Hematopoietic multipotent progenitor cell treated with erythropoietin and hydrocortisone succinate and interleukin-3 and kit ligand, for 6 days (in vitro differentiated cells): ENCODE measurements at places on chromosomes 13 and 19.

DNA sequence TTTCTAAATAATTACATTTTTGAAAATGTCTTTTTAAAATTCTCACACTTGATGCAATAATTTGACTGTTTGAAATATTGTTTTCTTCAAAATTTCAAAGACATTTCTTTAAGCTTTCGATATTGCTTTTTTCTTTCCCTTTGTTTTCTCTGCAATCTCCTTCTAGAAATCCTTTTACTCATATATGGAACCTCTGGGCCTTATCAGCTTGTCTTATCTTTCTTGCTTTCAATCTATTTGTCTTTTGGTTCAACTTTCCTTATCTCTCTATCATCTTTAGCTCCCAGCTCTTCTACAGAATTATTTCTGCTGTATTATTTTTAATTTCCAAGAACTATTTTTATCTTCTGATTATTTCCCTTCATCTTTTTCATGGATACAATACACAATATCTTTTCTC, 80.7 kb upstream of the DIAPH3 start:
- DNase-seq: no peak

GRCh38 chr19:43616954-43617353, 2.5 kb downstream of the ZNF428 start:
- DNase-seq: no peak

DNA sequence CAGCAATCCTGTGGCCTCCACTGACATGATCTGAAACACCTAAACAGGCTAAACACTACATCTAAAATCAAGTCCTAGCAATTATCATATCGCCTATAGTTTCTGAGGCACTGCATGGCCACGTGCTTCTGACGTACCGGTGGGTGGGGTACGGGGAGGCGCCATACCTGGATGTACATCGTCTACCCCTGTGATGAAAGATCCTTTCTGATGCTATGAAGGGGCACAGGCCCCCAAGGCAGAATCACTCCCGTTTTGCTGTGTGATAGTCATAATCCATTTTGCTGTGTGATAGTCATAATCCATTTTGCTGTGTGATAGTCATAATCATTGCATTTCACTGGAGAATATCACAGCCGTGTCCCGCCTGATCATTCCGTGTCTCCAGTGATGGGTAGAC, 118.7 kb upstream of the SOX1 start:
- DNase-seq: no peak

GRCh38 chr19:48718711-48719231, 754 bp downstream of the MAMSTR start:
- no peak for DNase-seq

DNA sequence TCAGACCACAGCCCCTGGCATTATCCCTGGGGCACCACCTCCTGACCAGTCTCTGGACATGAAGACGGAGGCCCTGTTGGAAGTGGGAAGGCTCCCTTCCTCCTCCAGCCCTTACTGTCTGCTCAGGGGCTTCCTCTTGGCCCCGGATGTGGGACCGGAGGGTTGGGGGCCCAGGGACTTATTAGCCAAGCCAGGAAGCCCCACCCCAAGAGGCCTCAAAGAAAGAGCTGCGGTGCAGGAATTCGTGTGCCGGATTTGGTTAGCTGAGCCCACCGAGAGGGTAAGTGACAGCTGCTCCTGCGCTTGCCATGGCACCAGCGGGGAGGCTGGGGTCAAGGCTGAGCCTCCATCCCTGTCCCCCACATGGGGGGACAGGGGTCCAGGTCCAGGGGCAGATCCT, at the start of gene RETN:
TSS of gene RETN (plus strand) at position 208 of the 400 bp plus-strand sequence. CDS start 278 bp downstream, outside the sequence.
- no peak for DNase-seq

DNA sequence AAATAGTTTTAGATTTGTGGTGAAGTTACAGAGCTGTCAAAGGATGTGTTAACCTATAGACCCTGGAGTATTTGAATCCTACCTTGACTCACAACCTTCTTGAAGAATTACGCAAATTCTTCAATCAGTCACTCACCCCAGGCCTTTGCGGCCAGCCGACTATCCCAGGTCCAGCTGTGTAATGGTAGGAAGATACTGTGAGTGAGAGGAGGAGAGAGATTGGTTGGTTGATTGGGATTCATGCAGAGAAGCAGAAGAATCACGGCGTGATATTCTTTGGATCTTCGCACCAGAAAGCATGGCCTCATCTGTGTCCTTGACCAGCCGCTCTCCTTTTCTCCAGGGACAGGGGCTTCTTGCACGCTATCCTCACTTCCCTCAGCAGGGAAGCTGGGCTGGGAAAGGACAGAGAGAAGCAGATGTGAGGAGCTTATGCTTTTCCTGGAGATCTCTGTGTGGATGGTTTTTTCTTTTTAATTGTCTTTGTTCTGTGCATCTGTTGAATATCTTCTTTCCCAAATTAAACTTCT, 249.1 kb downstream of the GGACT start:
- no peak for DNase-seq

- peak; percentile 24 for DNase-seq
Measured at GRCh38 chr13:33186861-33187291, 98.7 kb downstream of the STARD13 start.

- DNase-seq: no peak
Measured at GRCh38 chr13:85314686-85315085, 484.5 kb downstream of the SLITRK6 start.

DNA sequence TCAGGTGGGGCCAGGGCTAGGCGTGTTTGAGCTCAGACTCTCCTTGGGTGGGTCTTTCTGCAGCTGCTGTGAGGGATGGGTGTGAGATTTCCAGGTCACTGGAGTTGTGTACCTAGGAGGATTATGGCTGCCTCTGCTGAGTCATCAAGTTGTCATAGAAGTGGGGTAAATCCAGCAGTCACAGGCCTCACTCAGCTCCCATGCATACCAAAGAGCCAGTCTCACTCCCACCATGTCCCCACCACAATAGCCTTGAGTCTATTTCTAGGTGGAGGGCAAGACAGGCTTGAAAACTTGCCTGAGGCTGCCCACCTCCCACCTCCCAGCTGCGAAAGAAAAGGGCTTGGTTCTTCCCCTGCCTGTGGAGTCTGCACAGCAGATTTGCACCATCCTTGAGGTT, 194.0 kb upstream of the PCDH17 start:
- DNase-seq: no peak

- no peak for DNase-seq
Measured at GRCh38 chr13:83536941-83537340, 345.3 kb downstream of the SLITRK1 start.

DNA sequence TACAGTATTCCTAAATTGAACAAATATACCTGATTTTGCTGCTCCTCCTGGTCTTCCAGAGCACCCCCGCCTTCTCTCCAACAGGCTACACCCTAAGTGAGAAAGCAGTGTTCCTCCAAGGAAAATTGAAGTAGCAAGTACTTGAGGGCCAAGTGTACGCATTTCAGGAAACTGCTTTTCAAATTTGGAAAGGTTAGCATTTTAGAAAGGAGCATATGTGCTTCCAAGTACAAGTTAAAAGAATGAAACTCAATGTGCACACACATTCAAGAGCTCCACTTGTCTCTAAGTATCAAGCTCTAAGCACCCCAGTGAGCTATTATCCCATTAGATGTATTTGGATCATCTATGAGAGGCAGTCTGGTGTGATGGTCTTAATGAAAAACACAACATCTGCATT, 25.8 kb downstream of the LHFPL6 start:
- no peak for DNase-seq

GRCh38 chr19:57682226-57682766, 519 bp downstream of the ZNF551 start:
- no peak for DNase-seq

DNA sequence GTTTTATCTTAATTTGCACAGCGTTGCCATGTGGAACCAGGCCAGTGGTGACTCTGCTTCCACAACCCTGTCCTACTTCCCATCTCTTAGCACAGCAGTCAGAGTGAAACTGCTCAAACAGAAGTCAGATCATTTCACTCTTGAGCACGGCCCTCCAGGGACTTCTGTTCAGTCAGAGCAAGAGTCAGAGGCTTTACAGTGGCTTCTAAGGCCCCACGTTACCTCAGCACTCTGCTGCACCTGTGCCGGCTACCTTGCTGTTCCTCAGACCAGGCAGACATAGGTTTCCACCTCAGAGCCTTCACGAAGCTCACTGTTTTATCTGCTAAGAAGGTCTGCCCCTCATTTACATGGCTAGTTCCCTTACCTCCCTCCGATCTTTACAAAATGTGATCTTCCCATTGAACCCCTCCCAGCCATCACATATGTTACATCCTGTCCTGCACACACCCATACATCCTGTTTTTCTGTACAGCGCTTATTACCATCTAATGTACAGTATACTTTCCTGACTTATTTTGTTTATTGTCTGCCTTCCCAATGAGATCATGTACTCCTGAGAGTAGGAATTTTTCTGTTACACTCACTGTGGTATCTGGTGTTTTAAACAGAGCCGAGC, 41.6 kb downstream of the TM9SF2 start:
- no peak for DNase-seq

- DNase-seq: no peak
Measured at GRCh38 chr19:55678121-55678671, 3.2 kb downstream of the EPN1 start.

GRCh38 chr19:3723110-3723488, 14.9 kb downstream of the TJP3 start:
- DNase-seq: no peak

GRCh38 chr19:51131780-51132680, 7.3 kb downstream of the SIGLEC9 start:
- peak; percentile 74 for DNase-seq

DNA sequence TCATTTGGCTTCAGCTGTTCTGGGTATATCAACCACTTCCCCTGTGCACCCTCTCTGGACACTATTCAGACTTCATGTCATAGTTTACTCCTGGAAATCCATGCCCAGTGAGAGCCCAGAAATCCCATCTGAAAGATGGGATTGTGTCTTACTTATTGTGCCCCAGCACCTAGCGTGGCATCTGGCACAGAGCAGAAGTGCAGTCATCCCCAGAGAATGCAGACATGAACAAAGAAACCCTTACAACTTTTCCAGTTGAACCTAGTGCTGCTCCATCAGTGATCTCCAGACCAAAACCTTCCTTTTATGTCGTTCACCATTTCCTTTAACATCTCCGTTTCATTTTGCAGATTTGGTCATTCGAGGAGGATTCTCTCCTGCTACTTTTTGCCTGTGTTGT, 60.6 kb downstream of the MBNL2 start:
- no peak for DNase-seq

DNA sequence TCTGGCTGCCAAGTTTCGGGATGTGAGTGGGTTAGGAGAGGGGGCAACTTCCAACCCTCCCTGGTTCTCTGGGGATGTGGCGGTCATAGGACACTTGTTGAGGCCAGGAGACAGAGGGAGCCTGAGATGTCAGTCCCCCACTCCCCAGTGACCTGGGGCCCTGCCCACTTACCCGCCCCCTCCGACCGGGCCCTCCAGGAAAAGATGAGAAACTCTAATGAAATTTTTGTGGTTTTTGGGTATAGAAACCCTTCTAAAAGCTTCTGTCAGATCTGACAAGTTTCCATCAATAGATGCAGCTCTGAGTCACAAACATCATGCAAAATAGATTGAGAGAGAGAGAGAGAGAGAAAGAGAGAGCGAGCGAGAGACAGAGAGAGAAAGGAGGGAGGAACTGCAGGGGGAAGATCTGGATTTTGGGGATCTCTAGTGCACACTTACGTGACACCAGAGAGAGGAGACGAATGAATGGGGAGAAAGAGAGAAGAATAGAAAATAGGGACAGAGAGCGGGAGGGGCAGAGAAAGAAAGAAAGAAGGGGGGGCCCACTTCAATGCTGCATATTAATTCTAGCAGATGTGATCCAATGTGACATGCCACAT, 94.0 kb downstream of the PTPRS start:
- no peak for DNase-seq

DNA sequence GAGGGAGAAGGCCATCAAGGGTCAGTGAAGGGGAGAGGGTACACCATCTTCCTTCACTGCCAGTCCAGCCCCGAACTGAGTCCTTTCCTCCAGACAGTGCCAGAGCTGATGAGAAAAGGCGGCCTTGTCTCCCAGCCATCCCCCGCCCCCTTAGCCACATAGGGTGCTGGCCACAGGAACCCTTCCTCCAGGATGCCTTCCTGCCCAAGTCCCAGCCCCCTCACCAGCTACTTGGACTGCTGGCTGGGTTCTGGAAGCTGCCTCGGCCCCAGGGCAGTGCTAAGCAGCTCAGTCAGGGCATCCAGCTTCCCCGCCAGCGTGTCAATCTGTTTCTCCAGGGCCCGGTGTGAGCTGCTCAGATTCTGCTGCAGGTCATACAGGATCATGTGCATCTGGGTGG, 12.6 kb upstream of the SMG9 start:
- DNase-seq: no peak

- no peak for DNase-seq
Measured at GRCh38 chr19:50460161-50460765, 16.0 kb upstream of the EMC10 start.

DNA sequence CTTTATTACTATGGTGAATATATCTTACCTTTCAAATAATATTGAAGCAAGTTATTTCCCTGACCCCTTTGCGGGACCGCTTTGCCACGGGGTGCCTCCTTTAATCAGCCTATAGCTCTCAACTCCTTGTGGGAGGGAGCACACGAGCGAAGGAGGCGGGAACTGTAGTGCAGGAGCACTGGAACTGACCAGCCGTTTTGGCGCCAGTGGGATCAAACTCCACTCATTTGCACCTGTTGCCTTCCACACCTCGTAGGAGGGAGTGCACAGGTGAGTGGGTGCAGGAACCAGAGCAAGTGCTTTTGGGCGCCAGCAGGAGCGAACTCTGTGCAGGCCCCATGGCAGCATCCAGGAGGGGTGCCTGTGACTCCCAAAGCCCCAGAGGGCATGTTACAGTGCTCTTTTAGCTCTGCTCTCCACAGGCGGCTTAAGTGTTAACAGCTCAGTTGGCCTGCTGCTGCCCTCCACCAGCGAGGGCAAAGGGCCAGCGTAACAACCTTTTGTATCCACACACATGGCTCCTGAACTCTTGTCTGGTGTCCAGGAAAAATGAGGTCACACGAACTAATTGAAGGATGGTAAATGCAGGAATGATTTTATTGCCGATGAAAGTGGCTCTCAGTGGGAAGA, 206.9 kb downstream of the GGACT start:
- no peak for DNase-seq

DNA sequence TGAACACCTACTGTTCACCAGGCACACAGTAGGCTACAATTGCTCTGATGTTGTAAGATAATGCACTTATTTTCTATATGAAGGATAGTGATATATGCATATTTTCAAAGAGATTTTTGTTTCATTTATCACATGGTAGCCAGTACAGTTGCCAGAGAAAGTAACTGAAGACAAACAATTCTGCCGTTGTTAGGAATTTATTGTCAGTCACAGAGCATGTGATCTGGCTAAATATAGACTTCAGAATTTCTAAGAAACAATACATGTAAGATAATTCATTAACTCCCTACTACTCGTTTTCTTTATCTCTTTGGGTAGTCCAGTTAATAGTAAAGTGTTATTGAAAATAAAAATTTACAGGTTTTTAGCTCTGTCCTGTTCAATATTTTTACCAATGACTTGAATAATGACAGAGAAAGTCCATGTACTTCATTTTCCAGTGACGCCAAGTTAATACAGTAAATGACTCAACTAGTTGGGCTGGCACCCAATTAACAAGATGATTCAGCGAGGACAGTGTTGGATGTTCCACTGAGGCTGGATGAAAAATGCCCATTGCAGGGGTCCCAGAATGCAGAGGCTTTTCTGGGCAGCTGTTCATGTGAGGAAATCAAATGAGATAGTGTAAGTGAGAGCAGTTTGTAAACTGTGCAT, 35.6 kb downstream of the GJA3 start:
- peak; percentile 24 for DNase-seq
